CD4-positive, alpha-beta memory T cell (primary cell): ENCODE measurements at places on chromosomes 2 and 18. TPM values are rescaled to one million over a fixed set of nuclear protein-coding genes. Genes with fewer than 3 reads are reported as not detected.

DNA sequence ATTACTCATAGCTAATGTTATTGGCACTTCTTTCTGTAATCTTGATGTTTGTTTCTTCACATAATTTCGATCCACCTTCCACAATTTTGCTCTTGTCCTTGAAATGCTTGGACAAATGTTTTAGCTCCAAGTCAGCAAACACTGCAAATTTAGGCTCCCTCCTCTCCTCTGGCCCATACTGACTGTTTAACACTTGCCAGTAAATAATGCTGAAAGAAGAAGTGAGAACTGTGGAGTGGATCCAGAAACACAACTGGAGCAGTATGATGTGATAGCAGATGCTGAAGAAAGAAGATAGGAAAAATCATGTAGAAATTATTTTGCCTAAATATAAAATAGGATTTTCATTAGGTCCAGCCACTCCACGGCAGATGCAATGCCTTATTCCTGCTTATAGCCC, 415.0 kb upstream of the GYPC start:
- no peak for DNase-seq

DNA sequence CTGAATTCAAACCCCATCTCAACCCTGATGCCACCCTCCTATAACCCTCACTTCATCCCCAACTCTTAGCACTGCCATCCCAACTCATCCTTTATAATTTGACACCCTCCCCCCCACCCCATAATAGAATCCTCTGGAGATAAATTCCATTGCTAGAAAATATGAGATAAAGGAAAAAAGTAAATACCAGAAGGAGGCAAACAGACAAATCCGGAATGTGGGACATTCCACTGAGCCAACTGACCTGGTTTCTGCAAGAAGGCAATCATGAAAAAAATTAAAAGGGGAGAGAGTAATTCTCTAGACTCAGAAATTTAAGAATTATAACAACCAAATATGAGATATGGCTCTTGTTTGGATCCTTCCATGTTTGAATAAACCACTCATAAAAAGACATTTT, 132.4 kb downstream of the CYP26B1 start:
- DNase-seq = no peak

DNA sequence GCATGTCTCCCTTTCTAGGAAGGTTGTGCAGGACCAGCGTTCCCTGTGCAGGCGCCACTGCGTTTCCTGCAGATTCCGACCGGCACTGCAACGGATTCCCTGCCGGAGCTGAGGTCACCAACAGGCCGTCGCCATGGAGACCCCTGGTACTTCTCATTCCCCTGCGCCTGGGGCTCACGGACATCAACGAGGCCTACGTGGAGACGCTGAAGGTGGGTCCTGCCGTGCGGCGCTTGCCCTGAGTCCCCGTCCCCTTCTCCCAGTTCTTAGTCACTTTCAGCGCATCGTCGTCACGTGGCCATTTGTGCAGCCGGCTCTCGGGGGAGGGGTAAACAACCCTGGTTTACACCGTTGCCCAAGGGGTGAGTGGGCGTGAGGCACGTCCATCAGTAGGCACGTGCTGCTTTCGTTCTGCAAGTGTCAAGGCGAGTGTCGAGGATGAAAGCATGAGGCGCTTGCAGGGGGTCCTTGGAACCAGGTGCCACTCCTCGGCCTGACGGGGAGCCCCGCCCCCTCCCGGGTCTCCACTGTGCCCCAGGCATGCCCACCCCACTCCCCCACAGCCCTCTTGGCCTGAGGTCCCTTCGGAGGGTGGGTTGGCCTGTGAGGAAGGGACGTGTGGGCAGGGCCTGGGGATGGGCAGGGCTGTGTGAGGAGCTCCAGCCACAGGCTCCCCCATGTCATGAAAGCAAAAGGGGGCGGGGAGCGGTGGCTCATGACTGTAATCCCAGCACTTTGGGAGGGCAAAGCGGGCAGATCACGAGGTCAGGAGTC, 19.8 kb downstream of the DTYMK start:
- no peak for DNase-seq

The ZNF521 gene
- total RNA-seq = not detected

DNA sequence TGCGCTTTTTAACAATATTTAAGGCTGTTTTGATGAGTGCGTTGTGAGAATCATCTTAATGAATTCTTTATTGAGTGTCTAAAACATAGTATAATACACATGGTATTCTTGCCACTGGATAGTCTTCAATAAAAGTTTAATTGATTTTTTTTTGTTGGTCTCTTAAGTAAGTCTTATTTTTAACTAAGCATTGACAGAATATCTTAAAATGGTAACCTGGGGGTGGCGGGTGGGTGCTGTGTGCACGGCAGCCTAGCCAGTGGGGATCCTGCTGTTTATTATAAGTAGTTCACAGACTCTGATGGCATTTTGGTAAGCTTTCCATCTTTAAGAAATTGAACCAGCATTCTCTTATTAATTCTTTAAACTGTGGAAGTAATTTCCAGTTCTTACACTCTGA, 6.0 kb downstream of the SOX11 start:
- DNase-seq = no peak

- no peak for DNase-seq
These were observed 58.6 kb upstream of the OTOF start for GRCh38 chr2:26536371-26537068.

GRCh38 chr18:62460851-62461300, 61.9 kb upstream of the ZCCHC2 start:
- no peak for DNase-seq

GRCh38 chr2:115833196-115833595, 1390.8 kb downstream of the DPP10 start:
- DNase-seq = no peak

DNA sequence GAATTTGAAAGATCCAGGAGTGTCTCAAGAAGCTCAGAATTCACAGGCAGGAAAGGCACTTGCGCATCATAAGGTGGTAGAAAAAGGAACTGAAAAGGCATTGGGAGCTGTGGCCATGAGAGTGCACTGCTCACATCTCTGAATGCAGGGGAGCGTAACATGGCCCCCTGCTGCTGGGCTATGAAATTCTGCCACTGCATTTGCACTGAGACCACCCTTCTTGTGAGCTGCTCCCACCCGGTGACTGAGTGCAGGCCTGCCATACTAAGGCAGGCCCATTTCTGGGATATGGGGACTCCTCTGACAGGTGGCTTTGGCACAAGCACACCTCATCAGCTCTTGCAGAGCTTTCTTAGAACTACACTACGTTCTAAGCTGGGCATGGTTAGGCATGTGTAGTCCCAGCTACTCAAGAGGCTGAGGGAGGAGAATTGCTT, 25.3 kb upstream of the STARD7 start:
- DNase-seq = no peak

DNA sequence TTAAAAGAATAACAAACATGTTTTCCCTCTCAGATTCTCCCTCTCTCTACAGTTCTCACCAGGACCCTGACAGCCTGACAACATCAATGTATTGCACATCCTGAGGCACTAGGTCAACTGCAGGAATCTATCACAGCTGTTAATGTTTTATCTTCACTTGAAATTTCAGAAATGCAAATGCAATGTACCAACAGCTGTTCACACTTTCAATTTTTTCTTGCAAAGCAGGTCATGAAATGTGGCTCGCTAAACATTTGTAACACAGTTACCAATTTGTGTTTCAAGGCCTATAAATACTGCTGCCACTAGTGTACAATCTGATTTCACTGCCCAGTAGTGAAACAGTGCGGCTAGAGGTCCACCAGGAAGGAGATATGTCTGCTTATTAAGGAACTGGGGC, 147.8 kb downstream of the EXOC6B start:
- no peak for DNase-seq

GRCh38 chr18:9417073-9417851, 58.1 kb upstream of the RALBP1 start:
- no peak for DNase-seq

The SRD5A2 gene
- not detected for total RNA-seq

DNA sequence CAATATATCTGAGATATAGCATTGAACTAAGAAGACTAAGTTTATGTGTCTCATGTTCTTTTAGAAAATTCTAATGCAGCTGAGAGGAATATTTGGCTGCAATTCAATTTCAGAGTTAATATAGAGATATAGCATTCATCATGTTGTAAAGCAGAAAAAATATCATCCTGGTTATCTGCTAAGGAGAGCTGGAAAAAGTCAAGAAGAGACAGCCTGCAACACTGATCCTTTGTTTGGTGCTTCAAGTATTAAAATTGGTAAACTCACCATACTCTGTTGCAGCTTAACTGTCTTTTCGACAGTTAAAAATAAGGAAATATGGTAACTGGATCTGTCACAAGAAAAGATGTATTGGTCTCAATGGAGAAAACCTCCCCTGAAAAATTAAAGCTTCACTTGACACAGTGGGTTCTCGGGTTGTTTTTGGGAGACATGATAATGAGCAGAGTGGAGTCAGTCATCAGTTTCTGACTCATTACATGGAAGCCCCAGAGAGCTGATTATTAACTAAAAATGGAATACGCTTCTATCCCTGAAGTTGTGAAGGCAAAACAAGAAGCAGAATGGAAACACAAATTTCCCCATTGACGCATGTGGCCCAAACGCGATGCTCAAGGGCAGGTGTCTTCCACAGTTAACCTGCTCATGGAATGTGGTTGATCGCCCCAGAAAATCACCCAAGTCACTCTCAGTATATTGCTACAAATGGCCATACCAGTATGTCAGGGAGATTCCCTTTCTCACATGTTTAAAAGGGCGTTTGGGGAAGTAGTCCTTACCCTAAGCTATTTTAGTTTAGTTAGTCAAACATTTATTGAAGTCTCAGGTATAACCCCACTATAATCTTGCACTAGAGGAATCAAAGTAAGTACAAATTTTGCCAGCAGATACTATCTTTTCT, 8.2 kb downstream of the BCL2 start:
- DNase-seq = no peak

DNA sequence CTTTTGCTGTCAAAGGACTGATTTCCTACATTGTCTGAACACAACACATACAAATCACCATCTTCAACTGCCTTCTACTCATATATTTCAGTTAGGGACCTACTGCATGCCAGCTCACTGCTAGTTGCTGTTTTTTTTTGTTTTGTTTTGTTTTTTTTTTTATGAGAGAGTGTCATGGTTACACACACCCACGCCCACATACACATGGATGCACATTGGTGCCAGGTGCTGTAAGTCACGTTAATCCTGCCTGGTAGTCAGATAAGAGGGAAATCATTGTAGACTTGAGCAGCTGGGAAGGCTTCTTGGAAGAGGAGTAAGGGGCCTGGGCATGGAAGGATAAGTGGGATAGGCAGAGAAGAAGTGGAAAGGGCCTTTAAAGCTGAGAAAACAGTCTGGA, 209.9 kb downstream of the TDRD15 start:
- no peak for DNase-seq

The CLEC4F gene
- total RNA-seq = not detected

GRCh38 chr2:40450796-40451430, 977 bp downstream of the SLC8A1 start:
- no peak for DNase-seq

The LINC00305 gene
- not detected for total RNA-seq

DNA sequence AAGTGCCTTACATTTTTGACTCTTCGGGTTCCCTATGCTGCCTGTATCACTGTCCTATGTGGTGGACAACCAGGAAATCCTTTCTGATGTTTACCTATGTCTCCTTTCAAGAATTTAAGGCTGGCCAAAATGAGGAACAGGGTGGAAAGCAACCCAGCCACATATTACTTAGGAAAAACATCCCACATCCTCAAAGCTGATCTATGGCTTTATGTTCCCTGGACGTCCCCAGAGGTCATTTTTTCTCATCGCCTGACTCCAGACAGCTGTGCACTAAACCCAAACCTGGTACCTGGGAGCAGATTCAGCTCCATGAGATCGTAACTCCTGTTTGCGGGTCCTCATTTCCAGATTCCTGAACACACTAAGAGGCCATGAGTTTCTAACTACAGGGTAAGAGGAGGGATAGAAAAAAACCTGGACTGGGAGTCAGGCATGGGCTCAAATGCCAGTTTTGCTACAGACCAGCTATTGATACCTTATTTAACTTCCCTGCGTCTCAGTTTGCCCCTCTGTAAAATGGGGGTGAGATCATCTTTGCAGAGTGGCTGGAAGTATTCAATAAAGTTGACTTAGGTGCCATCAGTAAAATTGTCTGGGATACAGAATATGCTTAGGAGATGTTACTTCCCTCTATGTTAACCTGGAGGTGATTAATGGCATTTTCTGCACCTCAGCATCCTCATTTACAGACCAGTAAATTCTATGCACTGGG, 70.8 kb downstream of the TNS1 start:
- DNase-seq = no peak

The VWC2L gene
- total RNA-seq = not detected

GRCh38 chr2:185785156-185785555, 46.6 kb downstream of the FSIP2 start:
- no peak for DNase-seq

- DNase-seq = no peak
These were observed 564 bp downstream of the MPV17 start for GRCh38 chr2:27322301-27322765.

The RPL31 gene
- total RNA-seq = 2,531 TPM

The NFATC1 gene
- total RNA-seq = 69.6 TPM

DNA sequence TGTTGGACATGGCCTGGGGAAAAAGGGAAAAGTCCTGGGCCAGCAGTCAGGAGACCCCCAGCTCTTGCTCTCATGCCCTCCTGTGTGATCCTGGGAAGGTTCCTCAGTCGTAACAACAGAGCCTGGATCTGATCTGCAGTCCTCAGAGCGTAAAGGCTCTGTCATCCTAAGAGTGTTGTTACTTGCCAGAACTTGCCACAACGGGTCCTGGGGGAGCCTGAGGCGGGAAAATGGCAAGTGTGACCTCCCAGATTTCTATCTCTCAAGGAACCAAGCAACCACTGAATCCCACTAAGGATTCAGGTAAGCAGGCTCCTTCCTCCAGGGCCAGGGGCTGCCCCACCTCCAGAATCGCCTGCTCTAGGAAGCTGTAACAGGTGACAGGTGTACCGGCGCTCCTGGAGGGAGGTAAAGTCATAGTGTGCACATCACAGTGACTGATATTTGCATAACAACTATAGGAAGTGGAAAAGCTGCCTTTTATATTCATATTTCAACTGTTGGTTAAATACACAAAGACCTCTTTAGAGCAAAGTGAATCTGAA, 18.4 kb downstream of the HS1BP3 start:
- DNase-seq = no peak

GRCh38 chr18:57833441-57834101, 30.5 kb upstream of the ATP8B1 start:
- no peak for DNase-seq

DNA sequence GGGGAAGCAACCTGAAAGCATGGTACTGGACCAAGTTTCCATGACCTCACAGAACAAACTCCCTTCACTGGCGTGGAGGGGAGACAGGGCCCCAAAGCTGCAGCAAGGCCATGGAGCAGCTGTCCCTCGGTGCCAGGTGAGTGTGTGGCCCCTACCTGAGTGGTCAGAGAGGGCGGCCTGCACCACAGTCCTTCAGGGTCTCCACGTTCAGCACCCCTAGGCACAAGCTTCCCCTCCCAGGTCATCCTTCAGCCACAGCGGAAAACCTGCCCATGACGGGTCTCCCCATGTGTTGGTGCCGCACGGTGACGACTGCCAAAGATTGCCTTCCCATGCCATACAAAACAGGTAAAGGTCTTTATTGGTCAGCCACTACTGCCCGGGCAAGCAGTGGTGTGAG, 201.6 kb downstream of the MGAT5 start:
- DNase-seq = no peak

The FBXO15 gene
- 2.5 TPM for total RNA-seq

GRCh38 chr2:192159736-192160135, 35.0 kb downstream of the TMEFF2 start:
- DNase-seq = no peak

The MARCHF4 gene
- not detected for total RNA-seq

The DLX2 gene
- not detected for total RNA-seq
